ENCODE measurements at places on chromosomes 12 and 14.
A peak's percentile ranks its signal among the peaks of the same experiment; 100 is the strongest.

GRCh38 chr14:56224229-56224628 is 106.0 kb downstream of the PELI2 start:
- no peak for DNase-seq

GRCh38 chr14:59407246-59408010 is 57.8 kb downstream of the GPR135 start:
- no peak for DNase-seq

DNA sequence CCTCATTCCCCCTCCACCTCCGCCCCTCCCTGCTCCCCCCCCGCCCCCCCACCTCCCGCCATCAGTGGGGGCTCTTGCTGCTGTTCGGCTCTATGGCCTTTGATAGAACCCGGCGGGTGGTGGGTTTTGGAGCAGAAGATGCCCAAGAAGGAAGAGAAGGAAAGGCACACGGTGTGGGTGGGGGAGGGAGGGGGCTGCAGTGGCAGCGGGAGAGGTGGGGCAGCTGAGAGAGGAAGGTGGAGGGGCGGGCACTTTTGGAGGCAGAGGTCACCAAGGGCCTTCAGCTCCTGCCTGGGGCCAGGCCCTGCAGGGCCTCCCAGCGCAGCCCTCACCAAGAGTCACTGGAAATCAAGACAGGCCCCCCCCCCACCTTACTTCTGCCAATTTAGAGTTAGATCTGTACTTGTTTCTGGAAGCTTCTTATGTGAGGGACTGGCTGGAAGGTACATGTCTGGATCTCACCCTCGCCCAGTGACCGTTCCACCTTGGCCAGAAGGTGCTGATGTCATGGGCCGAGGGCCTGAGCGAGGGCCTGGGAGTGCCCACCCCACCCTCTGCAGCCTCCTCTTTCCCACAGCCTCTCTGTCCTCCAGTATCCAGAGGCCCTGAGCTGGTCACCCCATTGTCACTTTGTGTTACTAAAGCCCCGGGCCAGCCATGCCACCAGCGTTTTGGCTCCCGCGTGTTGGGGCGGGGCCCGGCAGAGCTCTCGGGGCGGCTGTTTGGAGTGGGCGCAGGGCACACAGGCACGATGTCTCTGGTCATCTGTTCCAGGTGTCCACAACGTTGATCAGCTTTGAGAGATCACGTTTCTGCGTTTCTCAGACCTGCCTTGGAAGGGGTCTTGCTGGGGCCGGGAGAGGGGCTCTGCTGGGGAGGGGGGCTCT is 153.9 kb downstream of the KIF26A start:
- no peak for DNase-seq

DNA sequence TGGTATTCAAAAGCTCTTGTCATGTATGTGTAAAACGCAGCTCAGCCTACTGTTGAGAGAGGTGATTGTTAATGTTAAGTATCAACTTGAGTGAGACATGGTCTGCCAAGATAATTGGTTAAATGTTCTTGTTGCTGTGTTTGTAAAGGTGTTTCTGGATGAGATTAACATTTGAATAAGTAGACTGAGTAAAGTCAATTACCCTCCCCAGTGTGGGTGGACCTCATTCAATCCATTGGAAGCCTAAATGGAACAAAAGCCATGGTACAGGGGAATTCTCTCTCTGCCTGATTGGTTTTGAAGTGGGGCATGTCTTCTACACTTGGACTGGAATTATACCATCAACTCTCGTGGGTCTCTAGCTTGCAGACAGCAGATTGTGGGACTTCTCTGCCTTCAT is 63.8 kb upstream of the RERGL start:
- peak; percentile 28 for DNase-seq

- peak; percentile 41 for DNase-seq
These were observed 279.3 kb downstream of the MED13L start for GRCh38 chr12:115998119-115998633.

DNA sequence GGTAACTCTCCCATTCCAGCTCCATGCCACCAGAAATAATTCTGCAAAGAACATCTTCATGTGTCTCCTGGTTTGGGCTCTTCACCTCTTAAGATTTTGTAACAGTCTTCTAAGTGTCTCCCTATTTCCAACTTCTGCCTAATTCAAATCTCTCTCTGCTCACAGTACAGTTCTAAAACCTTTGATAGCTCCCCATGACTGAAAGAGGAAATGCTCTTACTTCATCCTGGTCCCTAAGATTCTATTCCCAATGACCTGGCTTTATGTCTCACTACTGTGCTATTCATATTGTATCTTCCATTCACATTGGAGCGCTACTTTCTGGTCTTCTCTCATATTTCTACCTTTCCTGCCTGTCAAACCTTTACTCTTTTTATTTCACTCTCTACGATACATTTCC is 1.6 kb downstream of the AMN1 start:
- DNase-seq: no peak

- DNase-seq: no peak
These were observed 44.4 kb upstream of the STXBP6 start for GRCh38 chr14:25094171-25094907.

GRCh38 chr12:107539196-107539939 is 146.2 kb upstream of the PWP1 start:
- no peak for DNase-seq

DNA sequence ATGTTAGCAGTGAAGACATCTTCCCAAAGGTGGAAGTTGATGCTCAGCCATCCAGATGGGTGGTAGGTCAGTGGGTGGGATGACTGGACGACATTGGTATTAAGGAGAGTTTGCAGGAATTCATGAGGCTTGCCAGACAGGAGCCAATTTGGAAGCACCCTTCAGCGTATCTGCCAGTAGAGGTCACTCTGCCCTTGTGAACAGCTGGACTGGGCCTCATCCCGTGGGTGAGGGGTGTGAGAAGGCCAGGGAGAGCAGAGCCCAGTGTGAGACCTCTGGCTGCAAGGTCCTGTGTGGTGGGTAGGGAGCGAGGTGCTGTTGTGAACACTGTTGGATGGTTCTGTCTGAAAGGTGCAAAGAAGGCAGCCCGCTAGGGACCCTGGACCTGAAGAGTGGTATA is 37.7 kb downstream of the SLC5A8 start:
- DNase-seq: no peak

GRCh38 chr14:27863166-27863565 is 903.4 kb upstream of the FOXG1 start:
- no peak for DNase-seq

- DNase-seq: no peak
These were observed 49.4 kb upstream of the PSMA6 start for GRCh38 chr14:35242599-35243311.

DNA sequence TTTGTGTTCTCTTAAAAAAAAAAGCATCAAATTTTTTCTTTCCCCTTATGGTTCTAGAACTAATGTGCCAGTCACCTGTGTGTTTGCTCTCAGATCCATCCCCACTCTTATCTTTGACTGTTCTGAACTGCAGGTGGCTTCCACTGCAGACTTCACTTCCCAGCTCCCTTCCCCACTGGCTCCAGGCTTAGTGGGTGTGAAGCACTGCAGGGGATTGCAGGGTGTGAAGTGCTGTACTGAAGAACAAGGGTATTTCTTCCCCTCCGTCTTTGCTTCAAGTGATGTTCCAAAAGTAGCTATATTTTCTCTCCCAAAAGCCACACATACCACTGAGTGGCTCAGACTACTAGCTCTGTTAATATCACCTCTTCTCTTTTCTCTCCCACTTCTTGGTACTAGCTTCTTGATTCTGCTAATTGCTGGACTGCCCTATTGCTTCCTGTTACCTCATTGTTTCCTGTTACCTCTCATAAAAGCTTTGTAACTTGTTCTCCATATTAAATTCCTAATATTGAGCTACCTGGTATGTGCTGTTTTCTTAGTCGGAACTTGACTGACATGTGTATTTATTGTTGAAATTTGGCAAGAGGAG is 115.4 kb upstream of the PRICKLE1 start:
- DNase-seq: no peak

- DNase-seq: peak; percentile 51
These were observed 106.6 kb upstream of the NOS1 start for GRCh38 chr12:117468016-117468415.

GRCh38 chr14:59582161-59582560 is 5.5 kb upstream of the CCDC175 start:
- no peak for DNase-seq

- DNase-seq: peak; percentile 57
These were observed 78.0 kb downstream of the GRIP1 start for GRCh38 chr12:66600903-66601302.

DNA sequence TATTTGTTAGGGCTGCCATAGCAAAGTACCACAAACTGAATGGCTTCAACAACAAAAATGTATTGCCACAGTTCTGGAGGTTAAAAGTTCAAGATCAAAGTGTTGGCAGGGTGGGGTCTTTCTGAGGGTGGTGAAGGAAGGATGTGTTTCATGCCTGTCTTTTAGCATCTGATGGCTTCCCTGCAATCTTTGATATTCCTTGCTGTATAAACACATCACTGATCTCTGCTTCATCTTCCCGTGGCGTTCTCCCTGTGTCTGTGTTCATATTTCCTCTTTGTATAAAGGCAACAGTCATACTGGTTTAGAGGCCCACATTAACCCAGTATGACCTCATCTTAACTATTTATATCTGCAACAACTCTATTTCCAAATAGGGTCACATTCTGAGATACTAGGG is 167.5 kb downstream of the BTG1 start:
- DNase-seq: no peak

DNA sequence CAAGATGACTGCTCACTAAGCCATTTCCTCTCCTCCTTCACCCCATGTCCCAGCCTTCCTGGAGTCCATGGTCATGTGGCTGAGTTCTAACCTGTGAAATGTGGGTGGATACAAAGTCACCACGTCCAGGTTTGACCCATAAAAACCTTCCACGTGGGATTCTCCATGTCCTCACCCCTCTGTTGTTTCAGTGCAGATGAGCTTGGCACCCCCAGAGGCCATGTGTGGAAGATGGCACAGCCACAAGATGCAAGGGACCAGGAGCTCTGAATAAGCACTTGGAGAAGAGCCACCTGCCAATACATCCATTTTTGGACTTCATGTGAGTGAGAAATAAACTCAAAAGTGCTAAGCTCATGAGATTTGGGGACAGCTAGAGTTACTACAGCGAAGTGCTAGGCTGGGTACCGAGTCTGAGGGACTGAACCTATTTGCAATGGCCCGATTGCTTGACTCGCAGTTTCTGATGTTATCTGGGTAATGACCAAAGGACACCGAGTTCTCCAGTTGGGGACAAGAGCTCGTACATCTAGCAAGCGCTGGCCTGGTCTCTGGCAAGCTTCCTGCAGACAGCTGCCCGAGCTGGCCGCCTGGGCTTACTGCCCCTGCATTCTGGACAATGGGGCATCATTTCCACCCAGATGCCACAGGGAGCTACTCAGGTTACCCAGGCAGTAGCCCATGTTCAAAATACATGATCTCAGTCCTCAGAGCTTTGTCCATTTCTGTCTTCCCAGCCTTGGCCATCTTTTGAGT is 7.7 kb upstream of the SLC24A4 start:
- no peak for DNase-seq

GRCh38 chr14:67557118-67557517 is 24.0 kb downstream of the PLEKHH1 start:
- no peak for DNase-seq

DNA sequence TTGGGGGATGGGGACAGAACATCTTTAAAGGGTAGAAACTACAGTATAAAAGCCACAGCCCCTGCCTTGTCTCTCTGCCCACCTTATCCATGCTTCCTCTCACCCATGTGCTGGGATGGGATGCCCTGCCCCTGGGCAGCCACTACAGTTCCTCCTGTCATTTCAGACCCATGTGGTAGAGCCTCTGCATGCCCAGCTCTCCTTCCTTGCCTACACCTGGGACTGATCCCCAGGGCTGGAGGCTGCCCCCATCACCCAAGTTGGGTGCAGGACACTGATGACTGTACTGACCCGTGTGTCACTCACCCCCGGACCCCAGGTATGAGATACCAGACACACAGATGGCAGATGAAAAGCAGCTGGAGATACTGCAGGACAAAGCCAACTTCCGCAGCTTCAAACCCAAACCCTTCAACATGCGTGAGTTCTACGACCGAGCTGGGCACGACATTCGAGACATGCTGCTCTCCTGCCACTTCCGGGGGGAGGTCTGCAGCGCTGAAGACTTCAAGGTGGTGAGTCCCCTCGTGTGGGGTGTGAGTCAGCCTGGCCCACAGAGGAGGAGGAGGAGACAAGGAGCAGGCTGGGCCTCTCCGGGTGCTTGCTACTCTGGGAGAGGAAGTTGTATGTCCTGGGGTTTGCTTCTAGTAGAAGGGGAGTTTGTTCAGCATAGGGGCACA is 2.2 kb downstream of the ASIC1 start:
- no peak for DNase-seq

DNA sequence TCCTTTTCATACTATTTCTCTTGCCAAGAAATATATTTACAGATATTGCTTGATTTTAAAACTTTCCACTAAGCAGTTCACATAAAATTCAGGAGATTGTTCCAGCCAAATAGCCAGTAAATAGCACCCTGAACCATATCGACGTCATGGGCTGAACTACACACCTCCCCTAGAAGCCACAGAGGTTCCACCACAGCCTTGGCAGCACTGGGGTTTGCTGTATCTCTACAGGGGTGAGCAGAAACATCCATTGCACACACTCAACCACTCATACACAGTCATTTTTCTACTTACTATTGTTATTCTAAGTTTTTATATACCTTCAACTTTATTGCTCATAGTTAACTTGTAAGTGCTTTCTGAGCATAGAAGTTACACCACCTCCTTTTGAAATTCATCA is 8.1 kb upstream of the EIF2S3B start:
- no peak for DNase-seq

DNA sequence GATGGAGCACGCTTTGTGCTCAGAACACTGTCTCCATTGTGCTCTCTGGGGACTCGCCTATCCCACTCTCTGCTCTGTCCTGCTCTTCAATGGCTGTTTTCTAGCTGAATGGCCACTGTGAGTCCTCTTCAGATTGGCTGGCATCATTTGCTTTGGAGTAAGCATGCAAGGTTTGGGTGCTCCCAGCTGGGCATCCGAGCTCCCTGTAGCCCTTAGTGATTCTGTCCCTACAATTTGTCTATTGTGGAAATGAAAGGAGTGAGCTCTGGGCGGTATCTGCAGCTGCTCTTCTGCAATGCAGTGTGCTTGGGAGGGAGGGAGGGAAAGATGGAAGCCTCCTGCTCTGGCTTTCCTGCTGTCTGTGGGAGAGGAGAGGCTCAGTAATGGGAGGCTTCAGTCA is 84.8 kb downstream of the SMOC1 start:
- no peak for DNase-seq

GRCh38 chr14:68741839-68742470 is 50.9 kb downstream of the ZFP36L1 start:
- no peak for DNase-seq

- no peak for DNase-seq
These were observed 92.0 kb downstream of the RFLNA start for GRCh38 chr12:124386661-124387527.

GRCh38 chr14:58812050-58812910 is 174.5 kb downstream of the DACT1 start:
- no peak for DNase-seq

GRCh38 chr12:2386566-2386965 is 333.8 kb downstream of the CACNA1C start:
- DNase-seq: no peak

- DNase-seq: no peak
These were observed 17.4 kb upstream of the PTGR2 start for GRCh38 chr14:73834261-73834625.

DNA sequence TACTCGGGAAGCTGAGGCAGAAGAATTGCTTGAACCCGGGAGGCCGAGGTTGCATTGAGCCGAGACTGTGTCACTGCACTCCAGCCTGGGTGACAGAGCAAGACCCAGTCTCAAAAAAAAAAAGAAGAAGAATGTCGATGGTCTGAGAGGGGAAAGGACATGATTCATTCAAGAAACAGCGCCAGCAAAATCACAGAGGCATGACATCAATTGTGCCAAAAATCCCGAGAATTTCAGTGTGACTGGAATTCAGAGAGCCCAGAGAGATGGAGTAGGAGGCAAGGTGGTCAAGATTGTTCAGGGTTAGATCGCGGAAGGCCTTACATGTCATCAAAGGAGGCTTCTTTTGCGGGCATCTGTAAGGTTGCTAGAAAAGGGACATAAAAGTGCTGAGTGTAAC is 483.3 kb downstream of the VRK1 start:
- no peak for DNase-seq
